ENCODE measurements at places on chromosomes 13 and 19.

DNA sequence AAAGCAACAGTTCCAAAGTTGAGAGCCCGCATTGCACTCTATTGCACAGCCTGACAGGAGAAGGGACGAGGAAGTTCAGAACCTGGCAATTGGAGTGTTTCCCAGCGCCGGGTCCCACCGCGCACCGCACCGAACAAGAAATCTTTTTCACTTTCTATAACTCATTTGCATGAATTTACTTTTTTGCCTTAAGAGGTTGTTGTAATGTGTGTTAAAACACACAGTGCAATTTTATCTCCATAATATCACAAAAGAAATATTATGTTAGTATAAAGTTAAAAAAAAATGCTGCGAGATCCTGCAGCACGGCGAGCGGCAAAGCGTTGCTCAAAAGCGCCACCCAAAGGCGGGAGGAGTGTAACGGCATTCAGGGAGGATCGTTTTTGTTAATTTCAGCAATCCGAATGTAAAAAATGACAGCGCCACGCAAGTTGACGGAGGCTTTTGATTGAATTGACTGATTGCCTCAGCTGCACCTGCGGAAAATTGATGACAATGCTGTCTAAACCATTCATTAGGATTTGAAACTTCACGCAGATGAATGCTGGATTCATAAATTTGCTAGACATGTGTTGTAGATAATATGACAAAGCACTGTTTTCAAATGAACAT, 303.6 kb upstream of the ZNF507 start:
- H3K36me3 ChIP-seq, result no peaks in the 10 kb centered on the region
- H3K27ac ChIP-seq, result no peak overlapping the region
- peaks cover 16% of the 10 kb centered on the region for H3K27me3 ChIP-seq
- DNase-seq, result peak; percentile 75

DNA sequence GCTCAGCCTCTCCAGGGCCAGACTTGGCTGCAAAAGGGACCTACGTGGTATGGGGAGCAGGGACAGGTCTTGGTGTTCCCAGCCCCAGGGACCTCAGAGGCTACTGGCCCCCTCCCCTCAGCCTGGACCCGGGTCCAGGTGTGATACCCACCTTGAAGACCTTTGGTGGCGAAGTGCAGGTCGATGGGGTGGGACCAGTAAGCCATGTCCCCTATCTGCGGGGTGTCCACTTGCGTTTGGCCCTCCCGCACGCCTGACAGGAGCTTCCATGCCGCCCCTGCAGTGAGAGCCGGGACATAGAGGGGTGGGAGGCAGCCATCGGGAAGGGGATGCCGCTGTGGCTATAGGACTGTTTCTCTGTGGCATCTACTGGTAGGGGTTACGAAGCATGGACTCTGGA, 4.0 kb upstream of the TGFB1 start:
- no peak for DNase-seq
- H3K27ac ChIP-seq, result no peak overlapping the region
- H3K27me3 ChIP-seq, result peaks cover 11% of the 10 kb centered on the region
- H3K4me3 ChIP-seq, result no peak overlapping the region
- no peaks in the 10 kb centered on the region for H3K36me3 ChIP-seq

DNA sequence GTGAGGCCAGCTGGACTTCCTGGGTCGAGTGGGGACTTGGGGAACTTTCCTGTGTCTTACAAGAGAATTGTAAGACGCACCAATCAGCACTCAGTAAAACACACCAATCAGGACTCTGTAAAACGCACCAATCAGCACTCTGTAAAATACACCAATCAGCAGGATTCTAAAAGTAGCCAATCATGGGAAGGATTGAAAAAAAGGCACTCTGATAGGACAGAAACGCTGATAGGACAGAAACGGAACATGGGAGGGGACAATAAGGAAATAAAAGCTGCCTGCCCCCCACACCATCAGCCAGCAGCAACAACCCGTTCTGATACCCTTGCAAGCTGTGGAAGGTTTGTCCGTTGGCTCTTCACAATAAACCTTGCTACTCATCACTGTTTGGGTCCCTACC, 73.1 kb upstream of the SGCG start:
- no peaks in the 10 kb centered on the region for H3K27me3 ChIP-seq
- H3K4me3 ChIP-seq, result no peak overlapping the region
- no peaks in the 10 kb centered on the region for H3K36me3 ChIP-seq
- H3K27ac ChIP-seq, result no peak overlapping the region
- no peak for DNase-seq

- no peak overlapping the region for H3K4me3 ChIP-seq
- H3K4me1 ChIP-seq, result peaks cover 12% of the 10 kb centered on the region
- H3K27ac ChIP-seq, result no peak overlapping the region
- H3K27me3 ChIP-seq, result peaks cover 10% of the 10 kb centered on the region
- no peak for DNase-seq
Measured at GRCh38 chr19:14774373-14774772, 4.0 kb downstream of the ADGRE2 start.

DNA sequence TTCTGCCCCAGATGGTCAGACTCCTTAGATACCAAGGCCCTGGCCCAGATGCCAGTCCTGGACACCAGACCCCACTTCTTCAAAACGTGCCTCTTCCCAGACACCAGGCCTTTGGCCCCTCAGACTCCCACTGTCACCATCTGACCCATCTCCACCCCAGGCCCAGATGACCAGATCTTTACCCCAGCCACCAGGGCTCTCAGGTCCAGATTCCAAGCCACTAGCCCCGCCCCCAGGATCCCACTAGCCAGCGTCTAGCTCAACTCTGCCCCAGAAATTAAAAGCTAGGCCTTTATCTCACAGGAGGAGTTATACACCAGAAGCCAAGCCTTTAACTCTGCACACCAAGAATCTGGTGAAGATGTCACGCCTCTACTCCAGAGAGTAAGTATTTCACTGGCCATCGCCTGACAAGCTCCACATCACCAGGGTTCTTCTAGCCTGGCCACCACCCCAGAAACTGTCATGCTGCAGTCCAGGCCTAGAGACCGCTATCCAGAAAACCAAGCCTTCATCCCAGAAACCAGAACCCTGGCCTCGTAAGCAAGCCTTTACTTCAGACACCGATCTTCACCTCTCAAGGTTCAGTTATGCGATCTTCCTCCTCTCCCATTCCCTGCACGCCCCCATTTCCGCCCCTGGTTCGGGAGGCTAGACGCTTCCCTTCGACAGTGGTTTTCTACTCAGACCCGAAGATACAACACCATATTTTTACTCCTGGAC, 595 bp downstream of the XAB2 start:
- DNase-seq, result no peak
- H3K4me1 ChIP-seq, result peaks cover 21% of the 10 kb centered on the region
- H3K27me3 ChIP-seq, result no peaks in the 10 kb centered on the region
- H3K4me3 ChIP-seq, result peak overlapping the region; percentile 93
